Activated CD8-positive, alpha-beta memory T cell treated with anti-CD3 and anti-CD28 coated beads, Interleukin-2, amount 10 ng/mL, durations not matched to agents 7 days and 5 days (primary cell): ENCODE measurements at places on chromosomes 3 and 15.

DNA sequence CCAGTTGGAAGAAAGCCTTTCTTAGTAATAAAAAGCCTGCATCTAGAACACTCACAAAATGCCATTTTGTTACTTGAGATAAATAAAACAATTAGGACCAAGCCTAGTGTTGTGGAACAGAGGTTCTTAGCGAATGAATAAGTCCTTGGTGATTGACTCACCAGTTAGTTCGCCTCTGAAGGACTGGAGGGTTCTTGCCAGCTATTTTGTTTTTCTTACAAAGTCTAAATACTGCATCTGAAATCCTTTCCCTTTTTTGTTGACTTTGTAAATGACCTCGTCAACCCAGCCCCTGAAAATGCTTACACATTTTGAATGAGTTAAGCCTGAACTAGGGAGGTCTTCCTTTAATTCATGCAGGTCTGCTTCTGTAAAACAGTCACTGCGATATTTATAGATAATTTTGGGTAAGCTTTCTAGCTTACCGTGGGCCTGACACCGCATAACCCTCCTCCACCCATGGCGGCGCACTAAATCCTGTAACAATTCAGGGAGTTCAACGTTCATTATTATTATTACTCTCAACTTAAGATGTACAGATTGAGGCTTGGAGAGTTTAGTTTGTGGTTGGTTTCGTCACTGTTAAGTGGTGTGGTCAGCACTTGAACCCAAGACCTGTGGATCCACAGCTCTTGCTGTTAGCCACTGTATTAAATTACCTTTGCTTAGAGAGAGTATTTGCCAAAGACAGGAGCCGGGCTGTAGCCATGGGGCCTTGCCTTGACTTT, 45.0 kb upstream of the SACM1L start:
- no peak for DNase-seq

- no peak for DNase-seq
These were observed 44.3 kb downstream of the ADGRG7 start for GRCh38 chr3:100653604-100654294.

DNA sequence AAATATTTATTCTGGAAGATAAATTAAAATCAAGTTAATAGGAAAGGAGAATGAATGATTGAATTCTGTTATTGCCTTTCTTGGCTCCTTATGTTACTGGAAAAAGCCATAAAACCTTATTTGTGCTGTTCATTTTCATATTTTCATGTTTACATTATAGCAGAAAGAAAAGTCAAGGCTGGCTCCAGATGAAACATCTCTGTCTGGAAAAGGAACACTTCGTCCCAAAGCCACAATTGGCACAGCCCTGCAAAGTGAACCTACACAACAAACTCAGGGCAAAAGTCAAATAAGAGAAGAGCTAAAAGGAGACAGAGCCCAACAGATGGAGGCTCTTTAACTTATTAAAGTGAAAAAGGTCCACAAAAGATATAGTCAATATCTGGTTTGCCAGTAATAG, 73.4 kb downstream of the GTPBP8 start:
- no peak for DNase-seq

- DNase-seq = no peak
These were observed 419.2 kb downstream of the MECOM start for GRCh38 chr3:169244119-169244864.

- no peak for DNase-seq
These were observed 119.4 kb upstream of the SAMMSON start for GRCh38 chr3:69880069-69880640.

GRCh38 chr3:195101001-195101583, 169.9 kb downstream of the XXYLT1 start:
- no peak for DNase-seq

GRCh38 chr3:108493862-108494261, 16.5 kb downstream of the MYH15 start:
- DNase-seq = no peak

DNA sequence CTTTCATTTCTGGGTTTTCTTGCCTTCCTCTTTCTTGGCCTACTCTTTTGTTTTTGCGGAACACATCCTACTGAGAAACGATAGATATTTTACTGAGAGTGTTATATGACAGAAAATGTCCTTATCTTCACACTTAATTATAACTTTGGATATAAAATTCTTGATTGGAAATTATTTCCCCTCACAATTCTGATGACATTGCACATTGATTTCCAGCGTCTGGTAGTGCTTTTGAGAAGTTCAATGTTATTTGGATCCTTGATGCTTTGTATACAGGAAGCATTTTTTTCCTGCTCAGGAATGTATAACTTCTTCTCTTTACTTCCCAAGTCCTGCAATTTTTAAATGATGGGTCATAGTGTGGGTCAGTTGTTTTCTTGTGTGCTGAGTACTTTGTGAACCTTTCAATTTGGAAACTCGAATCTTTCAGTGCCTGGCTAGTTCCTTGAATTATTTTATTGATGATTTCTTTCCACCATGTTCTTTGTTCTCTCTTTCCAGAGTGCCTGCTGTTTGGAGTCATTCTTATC, 183.9 kb downstream of the PDCD6IP start:
- no peak for DNase-seq

DNA sequence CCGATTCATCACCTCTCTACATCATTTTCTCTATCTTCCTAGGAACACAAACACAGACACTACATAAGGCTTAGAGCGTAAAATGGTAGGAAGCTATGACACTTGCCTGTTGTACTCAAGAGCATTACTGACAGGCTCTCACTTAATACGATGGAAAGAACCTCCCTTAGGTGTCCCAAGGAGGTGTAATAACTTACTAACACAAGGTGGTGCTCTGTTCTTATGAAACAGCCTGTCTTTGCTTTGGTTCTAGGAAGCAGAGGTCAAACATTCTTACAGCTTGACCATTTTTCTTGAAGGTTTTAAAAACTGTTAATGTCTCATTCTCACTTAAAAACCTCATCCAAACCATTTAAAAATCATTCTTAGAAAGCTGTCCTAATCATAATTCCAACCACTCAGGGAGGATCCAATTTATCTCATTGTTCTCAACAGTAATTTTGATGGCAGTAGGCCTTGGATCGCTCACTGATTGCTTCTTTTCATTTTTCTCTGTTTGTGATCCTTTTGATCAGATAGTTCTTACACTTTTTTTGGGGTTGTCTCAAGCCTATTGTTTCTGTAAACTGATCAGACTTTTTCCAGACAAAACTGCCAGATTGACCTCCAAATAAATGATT, 317.8 kb upstream of the AGTR1 start:
- DNase-seq = no peak

- no peak for DNase-seq
These were observed 31.7 kb downstream of the GXYLT2 start for GRCh38 chr3:72919520-72919919.

DNA sequence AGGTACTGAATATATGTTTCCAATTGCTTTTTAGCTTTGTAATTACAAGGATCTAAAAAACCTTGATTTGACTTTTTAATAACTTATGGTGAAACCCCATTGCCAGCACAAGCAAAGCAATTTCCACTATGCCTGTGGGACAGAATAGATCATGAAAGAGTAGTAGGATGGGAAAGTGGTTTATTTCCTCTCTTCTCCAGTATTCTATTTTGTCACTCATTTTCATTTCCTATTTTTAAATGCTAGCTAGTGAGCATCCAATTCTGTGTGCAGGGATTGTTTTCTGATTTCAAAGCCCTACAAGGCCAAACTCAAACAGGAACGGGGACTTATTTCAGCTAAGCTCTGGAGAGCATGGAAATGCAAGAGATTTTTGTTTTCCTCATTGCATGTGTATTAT, 132.0 kb upstream of the TGFBR2 start:
- DNase-seq = no peak

DNA sequence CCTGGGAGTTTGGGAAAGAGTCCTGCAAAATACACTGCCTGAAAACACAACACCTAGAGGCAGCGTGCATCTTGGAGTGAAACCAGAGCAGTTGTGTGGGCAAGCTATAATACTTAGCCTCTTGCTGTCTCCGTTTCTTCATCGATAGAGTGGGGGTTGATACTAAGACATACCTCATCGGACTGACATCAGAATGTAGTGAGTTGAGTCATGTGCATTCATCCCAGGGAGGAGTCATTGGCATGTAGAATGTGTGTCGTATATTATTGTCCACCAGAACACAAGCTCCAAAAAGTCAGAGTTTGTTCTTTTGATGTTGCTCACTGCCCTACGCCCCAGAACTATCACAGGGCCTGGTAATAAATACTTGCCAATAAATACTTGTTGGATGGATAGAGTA, 4.3 kb downstream of the SNTN start:
- DNase-seq = no peak

GRCh38 chr15:101110681-101111569, 140.9 kb downstream of the CHSY1 start:
- no peak for DNase-seq

- DNase-seq = no peak
These were observed 122.2 kb downstream of the SYNPR start for GRCh38 chr3:63400246-63400860.

DNA sequence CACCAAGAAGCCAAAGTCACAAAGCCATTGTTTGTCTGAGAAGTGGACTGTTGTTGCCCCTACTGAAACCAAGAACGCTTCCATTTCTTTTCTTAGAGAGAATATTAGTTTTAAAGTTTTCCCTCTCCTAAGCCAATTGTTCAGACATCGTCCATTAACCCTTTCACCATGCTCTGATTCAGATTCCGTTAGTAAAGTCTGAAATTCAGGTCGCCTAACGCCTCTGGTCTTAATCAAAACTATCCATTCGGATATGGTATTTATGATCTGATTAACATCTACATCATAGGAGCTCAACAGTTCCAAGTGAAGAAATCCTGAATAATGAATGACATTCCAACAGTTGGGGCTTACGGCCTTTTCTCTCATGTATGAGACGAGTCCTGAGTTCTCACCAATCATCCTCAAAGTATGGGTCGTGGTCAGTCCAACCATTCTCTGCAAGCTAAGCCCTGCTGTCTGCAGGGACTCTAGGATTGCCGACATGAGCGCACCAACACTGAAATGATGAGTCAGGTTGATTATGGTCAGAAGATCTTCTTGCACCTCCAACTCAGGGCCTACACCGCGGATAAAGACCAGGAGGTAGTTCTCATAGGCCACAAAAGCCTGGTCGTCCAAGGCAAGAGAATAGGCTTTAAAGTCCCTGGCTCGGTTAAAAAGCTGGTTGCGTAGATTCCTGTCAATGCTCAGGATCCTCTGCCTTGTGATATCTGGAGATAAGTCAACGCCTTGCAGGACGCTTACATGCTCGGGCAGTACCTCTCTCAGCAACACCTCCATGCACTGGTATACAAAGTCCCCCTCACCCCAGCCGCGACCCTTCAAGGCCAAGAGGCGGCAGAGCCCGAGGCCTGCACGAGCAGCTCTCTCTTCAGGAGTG, 767 bp downstream of the EPM2AIP1 start:
- peak; percentile 66 for DNase-seq

DNA sequence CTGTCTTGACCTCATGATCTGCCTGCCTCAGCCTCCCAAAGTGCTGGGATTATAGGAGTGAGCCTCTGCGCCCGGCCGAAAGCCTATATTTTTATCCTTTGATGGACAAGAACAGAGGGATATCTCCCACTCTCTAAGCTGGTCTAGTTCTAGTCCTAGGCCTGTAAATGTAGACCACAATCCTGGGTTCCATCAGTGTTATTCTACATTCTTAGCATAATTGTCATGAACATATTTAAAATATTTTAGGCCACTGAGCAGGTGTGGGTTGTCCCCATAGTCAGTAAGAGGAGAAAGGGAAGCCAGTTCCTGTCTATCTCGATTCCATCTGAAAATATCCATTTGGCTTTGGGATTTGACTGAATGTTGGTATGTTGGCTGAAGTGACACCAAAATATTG, 118.1 kb downstream of the EBLN2 start:
- no peak for DNase-seq

GRCh38 chr15:85518979-85519761, 138.8 kb downstream of the AKAP13 start:
- no peak for DNase-seq

- peak; percentile 78 for DNase-seq
These were observed 8.5 kb upstream of the FANCD2 start for GRCh38 chr3:10017636-10018292.

- no peak for DNase-seq
These were observed 313.4 kb downstream of the CNTN3 start for GRCh38 chr3:74301056-74301455.

- DNase-seq = no peak
These were observed 106.9 kb upstream of the RNU6-1 start for GRCh38 chr15:67946701-67947100.

- DNase-seq = no peak
These were observed 94.3 kb downstream of the MITF start for GRCh38 chr3:69833591-69833990.

- DNase-seq = no peak
These were observed 157.4 kb downstream of the SHOX2 start for GRCh38 chr3:157948605-157949383.

DNA sequence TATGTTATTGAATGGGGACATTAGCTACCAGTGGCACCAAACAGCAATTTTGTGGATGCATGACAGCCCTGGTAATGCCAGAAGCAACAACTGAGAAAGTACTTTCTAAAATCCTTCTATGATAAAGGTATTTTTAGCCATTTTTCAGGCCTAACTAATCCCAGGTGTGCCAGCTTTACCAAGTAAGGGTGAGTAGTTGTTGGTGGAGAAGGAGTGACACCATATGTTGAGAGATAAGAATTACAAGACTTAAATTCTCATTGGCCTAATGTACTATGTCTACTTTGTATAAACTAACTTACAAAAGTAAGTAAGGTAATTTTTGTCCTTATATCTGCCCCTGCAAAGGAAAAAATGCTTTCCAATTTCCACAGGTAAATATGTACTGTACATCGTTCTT, 4.1 kb upstream of the COX17 start:
- no peak for DNase-seq

DNA sequence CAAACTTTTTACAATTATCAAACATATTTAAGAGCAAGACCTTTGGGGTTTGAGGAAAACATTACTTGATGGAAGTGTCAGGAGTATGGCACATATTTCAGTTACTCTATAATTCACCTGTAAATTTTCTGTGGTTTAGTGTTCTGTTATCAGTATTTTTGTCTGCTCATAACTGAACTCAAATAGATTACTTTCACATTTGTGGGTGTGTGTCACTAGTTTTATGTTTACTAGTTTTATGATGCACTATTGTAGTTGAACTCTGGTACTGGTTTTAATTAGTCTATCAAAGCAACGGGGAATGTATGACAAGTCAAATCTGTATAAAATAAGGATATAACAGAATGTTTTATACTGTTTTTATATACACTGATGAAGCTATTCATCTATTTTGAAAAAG, 27.2 kb downstream of the OXSM start:
- DNase-seq = no peak

DNA sequence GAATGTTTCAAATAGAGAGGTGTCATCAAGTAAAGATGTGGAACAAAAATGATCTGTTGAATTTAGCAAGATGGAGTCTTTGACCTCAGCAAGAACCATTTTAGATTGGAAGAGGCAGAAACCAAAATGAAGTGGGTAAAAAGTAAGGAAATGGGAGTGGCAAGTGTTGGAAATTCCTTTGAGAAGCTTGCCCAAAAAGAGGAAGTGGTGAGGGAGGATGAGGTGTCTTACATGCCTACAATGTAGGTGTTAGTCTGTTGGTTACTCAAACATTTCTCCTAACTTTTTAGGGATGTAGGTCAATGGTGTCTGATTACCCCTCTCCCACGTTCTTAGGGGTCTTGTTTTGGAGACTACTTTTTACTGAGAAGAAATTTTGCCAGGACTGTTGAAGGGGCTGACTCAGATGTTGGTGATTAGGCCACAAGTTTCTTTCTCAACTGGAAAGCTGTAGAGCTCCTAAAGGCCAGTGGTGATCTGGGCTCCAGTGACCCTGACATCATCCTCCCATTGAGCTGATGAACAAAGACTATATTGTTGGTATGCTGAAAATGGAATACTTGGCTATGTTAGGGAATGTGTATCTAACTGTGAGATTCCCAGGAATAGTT, 5.1 kb downstream of the PPP2R3A start:
- DNase-seq = no peak
